ENCODE measurements at places on chromosomes 4 and X. TPM values are rescaled to one million over a fixed set of nuclear protein-coding genes. Genes with fewer than 3 reads are reported as not detected.

The HOPX gene
- total RNA-seq, result 74.6 TPM

The RASSF6 gene
- 0.19 TPM for total RNA-seq

The MAGEA8 gene
- not detected for total RNA-seq

DNA sequence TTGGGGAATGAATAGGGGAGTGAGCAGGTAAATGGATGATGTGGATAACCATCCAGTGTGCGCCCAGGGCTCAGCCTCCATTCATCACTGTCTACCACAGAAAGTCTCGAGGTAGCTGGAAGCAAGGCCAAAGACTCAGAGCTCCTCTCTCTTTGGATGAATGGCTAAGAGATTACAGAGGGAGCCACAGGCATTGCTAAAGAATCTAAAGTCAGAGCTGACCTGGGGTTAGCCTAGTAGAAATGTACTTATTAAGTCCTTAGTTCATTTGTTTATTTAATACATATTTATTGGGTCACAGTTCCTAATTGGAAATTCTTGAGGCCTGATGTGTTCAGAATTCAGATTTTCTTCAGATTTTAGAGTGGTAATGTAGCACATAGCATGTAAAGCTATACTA lies 88.7 kb upstream of the HPF1 start:
- no peak for DNase-seq

GRCh38 chr4:54840992-54841768 lies 183.4 kb downstream of the KIT start:
- no peak for DNase-seq

DNA sequence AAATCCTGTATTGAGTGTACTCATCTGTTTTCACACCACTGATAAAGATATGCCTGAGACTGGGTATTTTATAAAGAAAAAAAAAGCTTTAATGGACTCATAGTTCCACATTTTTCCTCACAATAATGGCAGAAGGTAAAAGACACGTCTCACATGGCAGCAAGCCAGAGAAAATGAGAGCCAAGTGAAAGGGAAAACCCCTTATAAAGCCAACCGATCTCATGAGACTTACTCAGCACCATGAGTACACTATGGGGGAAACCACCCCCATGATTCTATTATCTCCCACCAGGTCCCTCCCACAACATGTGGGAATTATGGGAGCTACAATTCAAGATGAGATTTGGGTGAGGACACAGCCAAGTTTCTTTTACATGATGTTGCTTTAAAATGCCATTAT lies 171.9 kb downstream of the GALNTL6 start:
- DNase-seq, result no peak

DNA sequence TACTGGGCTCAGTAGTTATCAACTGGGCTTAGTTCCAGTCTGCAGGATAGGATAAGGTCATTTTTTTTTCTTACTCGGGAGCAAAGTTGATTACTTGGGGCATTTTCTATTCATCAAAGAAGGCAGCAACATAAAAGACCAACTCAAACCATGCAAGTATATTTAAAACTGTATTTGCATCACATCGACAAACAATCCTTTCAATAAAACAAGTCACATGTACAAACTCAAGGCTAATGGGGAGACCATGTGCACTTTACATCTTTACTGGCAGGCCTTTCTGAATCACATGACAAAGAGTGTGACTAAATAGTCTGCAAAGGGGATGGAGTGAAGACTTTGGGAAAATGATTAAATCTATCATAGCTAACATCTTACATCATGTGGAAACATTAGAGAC lies 610.4 kb upstream of the BOD1L1 start:
- no peak for DNase-seq

DNA sequence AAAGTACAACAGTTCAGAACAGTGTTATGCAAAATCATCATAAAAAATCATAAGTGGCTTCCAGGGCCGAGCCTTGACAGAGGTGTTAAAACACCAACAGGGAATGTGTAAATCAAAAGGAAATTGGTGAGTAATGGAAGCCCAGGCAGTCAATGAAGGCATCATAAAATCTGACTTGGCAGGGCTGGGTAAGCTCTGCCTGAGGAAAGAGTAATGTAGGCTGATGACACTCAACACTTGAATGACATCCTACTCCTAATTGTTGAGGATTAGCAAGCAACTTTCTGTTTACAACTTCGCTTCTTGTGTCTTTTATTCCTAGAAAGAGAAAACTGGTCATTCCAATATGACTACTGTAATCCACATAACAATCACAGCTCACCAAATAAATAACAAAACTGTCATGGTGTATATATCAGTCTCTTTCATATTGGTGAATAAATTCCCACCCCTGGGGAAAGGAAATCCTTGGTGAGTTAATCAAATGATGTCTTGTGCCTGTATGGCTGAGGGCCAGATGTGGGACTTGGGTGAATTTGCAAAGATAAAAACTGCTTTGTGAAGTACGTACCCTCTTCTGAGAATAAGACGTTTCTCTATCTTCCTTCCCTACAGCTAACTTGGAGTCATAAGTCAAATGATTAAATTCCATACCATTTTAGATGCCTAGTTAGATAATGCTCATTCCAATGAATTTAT lies 196.8 kb downstream of the DCHS2 start:
- DNase-seq, result no peak

Measured in activated CD4-positive, alpha-beta T cell treated with anti-CD3 and anti-CD28 coated beads, Interleukin-2, amount 10 ng/mL, durations not matched to agents 7 days and 5 days (primary cell).